ENCODE measurements at places on chromosomes 11 and 22. TPM values are rescaled to one million over a fixed set of nuclear protein-coding genes. Genes with fewer than 3 reads are reported as not detected.

Gene GAL3ST1
- polyA plus RNA-seq: 46.6 TPM

Gene FXYD6
- 772 TPM for polyA plus RNA-seq

Gene CSNK1E
- 227 TPM for polyA plus RNA-seq

Gene ART5
- 0.36 TPM for polyA plus RNA-seq

Gene FGF3
- not detected for polyA plus RNA-seq

Gene RIMBP3B
- not detected for polyA plus RNA-seq

Gene TREH
- polyA plus RNA-seq: 3.8 TPM

Gene ENTHD1
- not detected for polyA plus RNA-seq

Gene NLRP6
- polyA plus RNA-seq: not detected

Gene B3GAT1
- polyA plus RNA-seq: 186 TPM

Gene LGR4
- 47.3 TPM for polyA plus RNA-seq

Gene OR2D2
- not detected for polyA plus RNA-seq

Gene TOP3B
- polyA plus RNA-seq: 25.8 TPM

Gene RGL4
- 4.2 TPM for polyA plus RNA-seq
